ENCODE measurements at places on chromosomes 1 and 21. TPM values are rescaled to one million over a fixed set of nuclear protein-coding genes. Genes with fewer than 3 reads are reported as not detected.

DNA sequence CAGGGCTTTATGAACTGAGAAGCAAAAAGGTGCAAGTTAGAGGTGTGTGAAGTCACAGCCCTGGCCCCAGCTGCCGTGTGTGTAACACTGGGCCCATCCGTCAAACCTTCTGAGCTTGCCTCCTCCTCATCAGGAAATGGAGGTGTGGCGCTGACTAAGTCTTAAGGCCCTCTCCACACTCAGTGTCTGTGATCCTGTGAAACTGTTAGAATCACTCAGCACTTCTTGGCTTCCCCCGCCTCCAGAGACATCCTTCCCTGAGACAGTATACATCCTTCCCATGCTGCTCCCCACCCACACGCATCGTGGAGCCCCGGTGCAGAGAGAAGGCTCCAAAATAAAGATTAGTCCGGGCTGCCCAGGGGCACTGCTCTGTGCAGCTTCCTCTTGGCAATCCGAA, 33.3 kb downstream of the LRP8 start:
- no peaks in the 10 kb centered on the region for H3K36me3 ChIP-seq
- no peak for DNase-seq
- H3K27me3 ChIP-seq, result no peaks in the 10 kb centered on the region
- H3K4me3 ChIP-seq, result no peak overlapping the region
- H3K27ac ChIP-seq, result no peak overlapping the region

The SPRR1A gene
- not detected for total RNA-seq

The LIPI gene
- not detected for total RNA-seq

GRCh38 chr1:64499011-64499410, 29.1 kb downstream of the CACHD1 start:
- no peaks in the 10 kb centered on the region for H3K27me3 ChIP-seq
- peaks cover 6% of the 10 kb centered on the region for H3K4me1 ChIP-seq
- H3K27ac ChIP-seq, result no peak overlapping the region
- DNase-seq, result no peak
- H3K36me3 ChIP-seq, result no peaks in the 10 kb centered on the region
- no peak overlapping the region for H3K4me3 ChIP-seq

DNA sequence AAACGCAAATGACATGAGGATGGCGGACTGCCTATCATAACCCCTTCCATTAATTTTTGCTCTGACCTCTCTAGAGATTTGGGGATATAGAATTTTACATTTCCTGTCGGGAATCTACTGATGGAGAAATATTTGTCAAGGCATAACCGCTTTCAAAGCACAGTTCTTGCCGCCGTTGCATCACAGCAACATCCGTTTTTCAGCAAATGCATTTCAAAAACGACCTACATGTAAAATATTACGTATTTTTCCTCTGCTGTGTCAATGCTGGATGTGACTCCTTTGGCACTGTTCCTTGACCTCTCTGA, 4.9 kb downstream of the MIER1 start:
- peak overlapping the region; percentile 84 for H3K27ac ChIP-seq
- no peak for DNase-seq
- H3K4me3 ChIP-seq, result peak overlapping the region; percentile 92
- H3K36me3 ChIP-seq, result no peaks in the 10 kb centered on the region

DNA sequence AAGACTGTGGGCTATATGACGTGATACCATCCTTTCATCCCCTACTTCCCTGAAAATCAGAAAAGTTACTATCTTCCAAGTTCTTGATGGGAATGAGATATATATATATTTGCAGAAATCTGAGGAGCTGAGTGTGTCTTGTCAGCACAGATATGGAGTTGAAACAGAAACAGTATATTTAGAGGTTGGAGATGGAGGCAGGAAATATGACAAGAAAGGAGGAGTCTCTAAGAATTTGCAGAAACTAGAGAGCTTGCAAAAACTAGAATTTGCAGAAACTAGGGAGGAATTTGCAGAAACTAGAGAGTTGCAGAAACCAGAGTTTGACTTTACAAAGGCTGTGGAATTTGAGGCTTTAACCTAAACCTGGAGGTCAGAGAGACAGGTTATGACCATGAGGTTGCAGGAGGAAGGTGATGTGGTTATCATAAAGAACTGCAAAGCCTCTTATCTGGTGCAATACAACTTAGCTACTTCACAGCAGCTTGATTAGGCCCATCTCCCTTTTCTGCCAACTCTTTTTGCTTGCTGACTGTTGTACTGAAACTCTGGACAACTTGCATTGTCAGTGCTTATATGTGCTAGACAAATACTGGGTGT, 22.3 kb downstream of the XCL2 start:
- H3K27ac ChIP-seq, result peak overlapping the region; percentile 91
- H3K36me3 ChIP-seq, result peaks cover 9% of the 10 kb centered on the region
- DNase-seq, result no peak
- peak overlapping the region; percentile 68 for H3K4me3 ChIP-seq

- no peak overlapping the region for H3K4me3 ChIP-seq
- no peak overlapping the region for H3K27ac ChIP-seq
- no peaks in the 10 kb centered on the region for H3K4me1 ChIP-seq
- peaks cover 26% of the 10 kb centered on the region for H3K27me3 ChIP-seq
Observed at GRCh38 chr1:47759251-47759935, 237.8 kb downstream of the TRABD2B start.

DNA sequence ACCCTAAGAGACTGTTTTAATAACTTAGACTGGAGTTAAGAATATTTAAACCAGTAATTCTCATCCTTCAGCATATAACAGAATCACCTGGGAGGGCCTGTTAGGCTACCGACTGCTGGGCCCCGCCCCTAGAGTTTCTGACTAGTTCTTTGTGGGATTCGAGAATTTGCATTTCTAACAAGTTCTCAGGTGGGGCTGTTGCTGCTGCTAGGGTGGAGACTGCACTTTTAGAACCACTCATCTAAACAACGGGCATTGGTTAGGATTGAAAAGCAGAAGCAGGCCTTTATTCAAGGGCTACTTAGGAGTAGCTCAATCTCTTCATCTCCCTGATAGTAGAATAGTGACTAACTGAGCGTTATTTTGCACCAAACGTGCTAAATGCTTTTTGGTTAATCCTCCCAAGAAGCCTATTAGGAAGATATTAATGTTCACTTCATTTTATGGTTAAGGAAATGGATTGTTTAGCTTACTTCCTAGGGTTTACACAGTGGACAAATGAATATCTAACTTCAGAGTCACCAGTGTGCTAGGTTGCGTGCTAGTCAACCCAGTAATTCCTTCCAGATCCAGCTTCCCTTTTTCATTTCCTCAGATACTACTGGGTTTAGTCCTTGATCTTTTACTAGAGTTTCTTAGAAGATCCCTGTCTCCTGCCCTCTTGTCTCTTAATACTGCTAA, 31.1 kb upstream of the UAP1 start:
- H3K4me3 ChIP-seq, result no peak overlapping the region
- H3K27ac ChIP-seq, result no peak overlapping the region
- H3K36me3 ChIP-seq, result peaks cover 5% of the 10 kb centered on the region
- H3K27me3 ChIP-seq, result no peaks in the 10 kb centered on the region

DNA sequence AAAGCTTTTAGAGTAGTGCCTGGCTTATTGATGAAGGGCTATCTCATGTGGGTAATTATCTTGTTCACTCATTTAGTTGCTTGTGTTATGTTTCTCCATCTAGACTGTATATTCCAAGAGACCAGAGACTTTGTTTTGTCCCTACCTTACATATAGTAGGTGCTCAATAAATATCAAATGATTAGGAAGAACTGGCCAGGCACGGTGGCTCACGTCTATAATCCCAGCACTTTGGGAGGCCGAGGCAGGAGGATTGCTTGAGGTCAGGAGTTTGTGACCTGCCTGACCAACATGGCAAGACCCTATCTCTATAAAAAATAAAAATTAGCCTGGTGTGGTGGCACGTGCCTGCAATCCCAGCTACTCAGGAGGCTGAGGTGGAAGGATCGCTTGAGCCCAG, 9.0 kb downstream of the FBXO2 start:
- H3K36me3 ChIP-seq, result no peaks in the 10 kb centered on the region
- H3K4me1 ChIP-seq, result peaks cover 4% of the 10 kb centered on the region
- H3K27me3 ChIP-seq, result no peaks in the 10 kb centered on the region
- H3K27ac ChIP-seq, result no peak overlapping the region
- no peak overlapping the region for H3K4me3 ChIP-seq

GRCh38 chr1:108117945-108118902, 81.9 kb downstream of the SLC25A24 start:
- H3K4me1 ChIP-seq, result peaks cover 11% of the 10 kb centered on the region
- peak overlapping the region; percentile 9 for H3K27ac ChIP-seq
- H3K4me3 ChIP-seq, result no peak overlapping the region
- no peak for DNase-seq

- DNase-seq, result no peak
- H3K4me3 ChIP-seq, result peak overlapping the region; percentile 26
- no peaks in the 10 kb centered on the region for H3K27me3 ChIP-seq
Observed at GRCh38 chr1:24392604-24392946, 21.0 kb downstream of the STPG1 start.

- H3K27ac ChIP-seq, result no peak overlapping the region
- no peak for DNase-seq
- no peak overlapping the region for H3K4me3 ChIP-seq
- H3K36me3 ChIP-seq, result no peaks in the 10 kb centered on the region
- no peaks in the 10 kb centered on the region for H3K4me1 ChIP-seq
- peaks cover 16% of the 10 kb centered on the region for H3K27me3 ChIP-seq
Observed at GRCh38 chr1:199691540-199691939, 336.0 kb upstream of the NR5A2 start.

The SIPA1L2 gene
- 0.16 TPM for total RNA-seq

The ANGPTL1 gene
- total RNA-seq, result not detected

The PTCH2 gene
- 2.0 TPM for total RNA-seq

GRCh38 chr1:84877592-84877991, 15.4 kb downstream of the LPAR3 start:
- DNase-seq, result no peak
- H3K36me3 ChIP-seq, result no peaks in the 10 kb centered on the region
- H3K4me1 ChIP-seq, result peaks cover 6% of the 10 kb centered on the region
- H3K27ac ChIP-seq, result no peak overlapping the region

- DNase-seq, result peak; percentile 48
- no peak overlapping the region for H3K4me3 ChIP-seq
- H3K27ac ChIP-seq, result no peak overlapping the region
Observed at GRCh38 chr1:40948741-40949443, 30.6 kb upstream of the CTPS1 start.

The FALEC gene
- total RNA-seq, result 1.9 TPM

The RHBDL2 gene
- total RNA-seq, result not detected

The ZMYM1 gene
- 32.9 TPM for total RNA-seq

DNA sequence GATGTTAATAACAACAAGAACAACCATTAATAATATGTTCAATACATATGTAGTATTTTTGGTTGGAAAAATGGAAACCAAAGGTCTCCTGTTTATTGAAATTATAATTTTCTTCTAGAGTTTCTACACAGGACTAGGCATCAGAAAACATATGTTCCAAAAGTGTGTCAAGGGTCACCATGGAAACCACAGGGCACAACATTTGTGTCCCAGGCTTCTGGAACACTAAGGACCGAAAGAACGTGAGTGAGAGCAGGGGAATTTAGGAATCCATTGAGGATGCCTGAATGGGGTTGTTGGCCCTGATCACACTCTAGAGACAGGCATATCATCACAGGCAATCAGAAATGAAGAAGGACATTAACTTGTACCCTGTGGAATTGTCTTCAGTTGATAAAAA, 7.5 kb upstream of the CDC14A start:
- no peaks in the 10 kb centered on the region for H3K4me1 ChIP-seq
- DNase-seq, result no peak
- no peaks in the 10 kb centered on the region for H3K36me3 ChIP-seq
- H3K27me3 ChIP-seq, result no peaks in the 10 kb centered on the region
- no peak overlapping the region for H3K4me3 ChIP-seq

DNA sequence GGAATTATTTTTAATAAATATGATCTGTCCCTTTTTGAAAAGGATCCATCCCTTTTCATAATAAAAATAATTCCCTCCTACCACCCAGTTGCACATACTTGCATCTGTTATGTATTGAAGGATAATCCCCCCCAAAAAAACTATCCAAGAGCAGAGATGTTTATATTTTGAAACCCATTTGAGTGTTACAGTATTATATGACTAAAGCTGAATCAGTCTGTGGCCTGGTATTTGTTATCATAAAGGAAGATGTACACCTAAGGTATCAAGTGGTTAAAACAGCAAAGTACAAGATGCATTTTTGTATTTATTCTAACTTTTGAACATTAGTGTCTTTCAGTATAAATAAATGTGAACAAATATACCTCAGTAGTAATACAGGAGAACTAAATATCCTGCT, 12.7 kb upstream of the TGFB2 start:
- DNase-seq, result no peak
- no peak overlapping the region for H3K4me3 ChIP-seq
- H3K27me3 ChIP-seq, result no peaks in the 10 kb centered on the region
- peaks cover 52% of the 10 kb centered on the region for H3K36me3 ChIP-seq
- no peaks in the 10 kb centered on the region for H3K4me1 ChIP-seq

DNA sequence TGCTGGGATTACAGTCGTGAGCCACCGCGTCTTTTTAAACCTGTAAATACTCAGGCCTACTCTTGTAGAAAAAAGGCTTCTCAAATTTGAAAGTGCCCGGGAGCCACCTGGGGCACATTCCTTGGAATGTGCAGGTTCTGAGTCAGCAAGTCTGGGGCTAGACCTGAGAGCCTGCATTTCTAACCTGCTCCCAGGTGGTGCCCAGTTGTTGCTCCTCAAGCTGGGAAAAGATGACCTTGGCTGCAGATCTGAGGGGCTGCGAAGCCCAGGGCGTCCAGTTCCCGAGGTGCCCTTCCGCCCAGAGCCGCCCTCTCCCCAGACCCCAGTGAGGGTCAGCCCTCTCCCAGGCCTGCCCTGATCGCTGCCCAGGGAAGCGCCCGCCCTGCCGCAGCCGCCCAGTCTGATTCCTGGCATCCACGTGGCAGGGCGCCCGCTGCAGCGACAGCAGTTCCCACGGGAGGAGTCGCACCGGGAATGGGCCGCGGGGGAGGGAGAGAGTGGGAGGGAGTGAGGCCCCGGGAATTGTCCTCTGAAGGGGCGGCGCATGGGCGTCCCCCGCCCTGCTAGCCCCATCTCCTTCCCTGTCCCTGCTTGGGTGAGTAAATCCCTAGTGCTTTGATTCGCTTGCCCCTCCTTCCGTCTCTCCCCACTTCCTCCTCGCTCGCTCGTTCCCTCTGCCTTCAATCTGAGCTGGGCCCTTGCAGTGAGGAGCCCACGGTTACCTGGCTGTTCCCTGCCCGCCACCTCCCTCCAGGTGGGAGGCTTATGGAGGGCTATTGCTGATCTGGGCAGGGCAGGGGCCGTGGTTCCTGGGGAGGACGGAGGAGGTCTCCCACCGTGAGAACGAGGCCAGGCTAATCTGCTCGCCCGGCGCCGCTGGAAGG, 18.8 kb upstream of the TENT5B start:
- H3K36me3 ChIP-seq, result no peaks in the 10 kb centered on the region
- H3K27ac ChIP-seq, result peak overlapping the region; percentile 79
- peaks cover 3% of the 10 kb centered on the region for H3K4me1 ChIP-seq
- H3K4me3 ChIP-seq, result no peak overlapping the region

DNA sequence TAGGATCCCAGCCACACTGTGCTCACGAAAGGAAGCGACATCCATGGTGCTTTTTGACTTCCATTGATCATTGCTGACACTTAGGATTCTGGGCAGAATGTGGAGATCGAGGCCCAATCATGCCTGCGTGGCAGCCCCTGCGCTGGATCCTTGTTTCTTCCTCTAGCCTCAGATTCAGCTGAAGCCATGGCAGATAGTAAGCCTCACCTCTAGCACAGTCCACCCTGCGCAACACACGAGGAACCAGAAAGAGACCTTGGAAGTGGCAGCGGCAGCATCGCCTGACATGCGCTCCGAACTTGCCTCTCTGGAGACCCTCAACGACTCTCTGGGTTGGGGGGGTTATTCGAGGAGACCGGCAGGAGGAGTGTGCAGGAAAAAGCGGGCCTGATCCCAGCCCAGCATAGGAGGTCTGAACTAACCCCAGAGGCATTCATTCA, 10.6 kb downstream of the HLX start:
- no peak overlapping the region for H3K4me3 ChIP-seq
- peaks cover 15% of the 10 kb centered on the region for H3K4me1 ChIP-seq

All from naive thymus-derived CD8-positive, alpha-beta T cell (primary cell).